Airway epithelial cell (primary cell): ENCODE measurements at places on chromosomes 7 and 10. TPM values are rescaled to one million over a fixed set of nuclear protein-coding genes. Genes with fewer than 3 reads are reported as not detected.

Gene GIMAP4
- not detected in 2 replicates for total RNA-seq

Gene SORBS1
- 0.07 and 0.09 TPM in 2 replicates for total RNA-seq

Gene FAM24B
- total RNA-seq, result 0.42 and 2.2 TPM in 2 replicates

Gene HOXA3
- not detected in 2 replicates for total RNA-seq
